ENCODE measurements at places on chromosomes 6 and 20. TPM values are rescaled to one million over a fixed set of nuclear protein-coding genes. Genes with fewer than 3 reads are reported as not detected.

Gene BPIFB4
- not detected for total RNA-seq

Gene SFTA2
- not detected for total RNA-seq

Gene CD164
- 53.8 TPM for total RNA-seq

Gene TNXB
- 2.7 TPM for total RNA-seq

Gene C6orf52
- total RNA-seq: 0.82 TPM

Gene TREM2
- total RNA-seq: not detected

Gene NOX3
- total RNA-seq: 0.93 TPM

Gene SLC13A3
- total RNA-seq: 2.8 TPM

Gene PRICKLE4
- total RNA-seq: not detected

Gene LCA5
- total RNA-seq: 1.6 TPM

Gene PSORS1C1
- 1.1 TPM for total RNA-seq

Gene GSTA2
- not detected for total RNA-seq

Gene FAM210B
- 24.0 TPM for total RNA-seq

Gene OR2B6
- total RNA-seq: not detected

Gene WDR27
- 46.4 TPM for total RNA-seq

Gene SLC44A4
- not detected for total RNA-seq

Gene PRDM13
- 1.4 TPM for total RNA-seq

Gene PAX1
- total RNA-seq: not detected

Gene SPATS1
- total RNA-seq: not detected

Gene FABP7
- 8.4 TPM for total RNA-seq

Gene RUNX2
- total RNA-seq: 1.5 TPM

Gene CD93
- total RNA-seq: 0.91 TPM

Gene HLA-DQB1
- 8.3 TPM for total RNA-seq

Gene NR2E1
- 0.05 TPM for total RNA-seq

Gene PLCB4
- 7.5 TPM for total RNA-seq

Gene LTV1
- 37.5 TPM for total RNA-seq

Gene OXT
- not detected for total RNA-seq

Gene DYNLT2
- total RNA-seq: 1.6 TPM

Gene CFB
- 0.60 TPM for total RNA-seq

Gene SRMS
- total RNA-seq: not detected

Gene BPIFB1
- total RNA-seq: 0.24 TPM

Gene GPR31
- not detected for total RNA-seq

Gene TREML1
- not detected for total RNA-seq

Gene E2F3
- total RNA-seq: 4.7 TPM

Gene BEND3
- total RNA-seq: 2.9 TPM

Gene LY86
- not detected for total RNA-seq

Gene LY6G6D
- total RNA-seq: not detected

Gene RSPH3
- total RNA-seq: 5.9 TPM

Gene THEMIS
- not detected for total RNA-seq

Gene RNF146
- 15.5 TPM for total RNA-seq

Gene TMEM244
- total RNA-seq: 0.75 TPM

Gene GPR63
- 0.72 TPM for total RNA-seq

Gene DEFB132
- total RNA-seq: not detected

Gene L3MBTL3
- total RNA-seq: 3.3 TPM

Gene IMPG1
- total RNA-seq: not detected

Gene CHRNA4
- not detected for total RNA-seq

Gene ZBTB46
- total RNA-seq: 1.4 TPM

Gene LST1
- total RNA-seq: not detected

Gene TDP2
- total RNA-seq: 9.1 TPM

Gene PHF1
- 23.8 TPM for total RNA-seq

Gene CLPSL2
- total RNA-seq: not detected

Gene MAP7
- 0.49 TPM for total RNA-seq

Gene PTCRA
- not detected for total RNA-seq

Gene APOBEC2
- total RNA-seq: not detected

Gene TLDC2
- total RNA-seq: not detected

Gene TSHZ2
- 1.5 TPM for total RNA-seq
